Midbrain (tissue), 1 donor: ENCODE measurements at places on chromosomes 2 and 18.

DNA sequence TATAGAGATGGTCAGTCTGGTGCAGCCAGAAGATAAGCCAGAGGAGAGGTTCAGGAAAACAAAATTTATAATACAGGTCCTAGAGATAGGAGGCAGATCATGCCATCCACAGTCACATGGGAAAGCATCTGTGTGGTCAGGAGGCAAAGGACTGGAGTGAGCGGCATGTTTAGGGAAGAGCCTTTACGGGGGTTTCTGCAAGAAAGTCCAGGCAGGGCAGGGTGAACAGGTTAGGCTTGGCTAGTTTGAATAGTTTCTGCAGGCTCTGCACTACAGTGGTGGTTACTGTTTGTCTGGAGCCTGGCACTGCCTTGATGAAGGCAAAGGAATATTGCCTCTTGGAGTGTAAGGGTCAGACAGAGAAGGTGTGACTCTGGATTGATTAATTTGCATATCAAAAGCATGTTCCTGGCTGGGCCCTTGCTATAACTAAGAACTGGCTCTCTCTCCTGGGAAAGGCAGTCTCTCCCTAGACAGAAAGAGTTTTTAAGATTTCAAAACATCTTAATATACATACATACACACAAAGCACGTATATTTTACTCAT lies 1034.7 kb upstream of the CHAC2 start:
- DNase-seq: no peak

GRCh38 chr2:205700331-205701132 lies 18.2 kb downstream of the NRP2 start:
- peak; percentile 52 for DNase-seq

- no peak for DNase-seq
These were observed 93.9 kb downstream of the ACKR3 start for GRCh38 chr2:236663287-236664101.

DNA sequence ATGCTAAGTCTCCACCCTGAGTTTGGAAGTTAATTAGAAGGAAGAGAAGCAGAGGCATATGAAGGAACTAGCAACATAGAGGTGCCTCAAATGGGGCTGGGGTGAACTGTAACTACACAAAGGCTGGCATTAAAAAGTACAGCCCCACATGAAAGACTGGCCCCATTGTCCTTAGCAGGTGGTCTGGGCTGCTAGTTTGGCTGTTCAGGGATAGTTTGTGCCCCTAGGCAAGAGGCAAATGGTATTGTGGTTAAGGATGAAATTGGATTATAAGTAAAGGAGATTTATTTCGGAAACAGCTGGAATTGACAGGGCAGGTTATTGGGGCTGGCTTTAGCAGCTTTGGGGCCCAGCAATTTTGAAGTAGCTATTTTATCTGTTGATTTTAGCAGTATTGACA lies 365.7 kb upstream of the TNP1 start:
- no peak for DNase-seq

DNA sequence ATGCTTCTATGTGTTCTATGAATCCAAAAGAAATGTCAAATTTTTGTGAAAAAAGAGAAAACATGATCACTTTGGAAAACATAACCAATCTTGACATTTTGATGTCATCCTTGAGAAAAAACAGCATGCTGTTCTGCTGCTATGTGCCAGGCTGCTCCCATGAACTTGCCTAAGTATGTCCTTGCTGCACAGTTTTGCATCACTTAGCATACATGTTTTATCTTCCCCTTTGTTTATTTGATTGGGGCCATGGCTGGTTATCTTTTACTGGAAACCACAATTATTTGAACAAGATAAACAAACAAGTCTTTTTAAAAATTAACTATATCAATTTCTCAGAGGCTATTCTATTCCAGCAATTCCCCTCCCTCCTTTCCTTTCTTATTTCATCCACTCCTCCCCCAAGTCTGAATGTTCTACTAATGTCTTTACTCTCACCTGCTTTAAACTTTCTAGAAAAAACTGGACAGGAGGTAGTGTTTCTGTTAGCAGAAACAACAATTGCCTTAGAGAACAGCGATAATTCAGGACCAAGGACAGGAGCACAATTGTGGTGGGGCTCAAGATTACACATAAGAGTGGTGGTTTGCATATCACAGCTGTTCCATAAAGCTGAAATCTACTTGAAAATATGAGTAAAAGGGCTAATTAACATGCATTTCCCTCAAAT lies 6.7 kb downstream of the AOX1 start:
- DNase-seq: no peak

DNA sequence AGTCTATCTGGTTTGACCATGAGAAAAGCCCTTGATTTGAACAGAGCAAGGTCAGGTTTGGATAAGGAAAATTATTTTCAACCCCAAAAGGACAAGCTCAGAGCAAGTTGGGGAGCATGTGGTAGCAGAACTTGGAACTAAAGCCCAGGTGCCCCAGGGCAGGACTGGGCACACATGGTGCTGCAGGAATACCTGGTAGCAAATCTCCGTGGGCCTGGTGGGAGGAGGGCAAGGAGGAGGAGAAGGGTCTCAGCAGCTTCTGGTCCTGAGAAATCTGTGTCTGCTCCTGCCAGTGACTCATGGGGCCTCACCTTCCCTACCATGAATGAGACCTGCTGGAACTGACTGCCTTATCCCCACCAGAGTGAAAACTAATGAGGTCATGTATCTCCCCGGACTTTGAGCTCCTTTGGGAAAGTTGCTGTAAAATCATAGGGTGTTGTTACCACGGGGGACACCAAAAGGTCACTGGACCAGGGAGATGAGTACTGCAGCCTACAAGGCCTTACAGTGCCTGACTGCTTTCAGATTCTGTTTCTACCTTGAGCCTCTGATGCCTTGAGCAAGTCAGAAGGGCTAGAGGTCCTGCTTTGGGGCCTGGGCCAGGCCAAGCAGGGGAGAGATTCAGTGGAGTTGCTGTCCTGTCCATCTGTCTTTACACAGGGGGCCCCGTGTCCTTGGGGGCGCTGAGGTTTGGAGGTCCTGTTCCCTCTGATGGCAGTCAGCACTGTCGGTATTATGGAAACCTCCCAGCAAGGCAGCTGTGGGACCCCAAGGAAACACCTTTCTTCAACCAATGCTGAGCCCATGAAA lies 304.0 kb downstream of the MYCN start:
- DNase-seq: no peak

DNA sequence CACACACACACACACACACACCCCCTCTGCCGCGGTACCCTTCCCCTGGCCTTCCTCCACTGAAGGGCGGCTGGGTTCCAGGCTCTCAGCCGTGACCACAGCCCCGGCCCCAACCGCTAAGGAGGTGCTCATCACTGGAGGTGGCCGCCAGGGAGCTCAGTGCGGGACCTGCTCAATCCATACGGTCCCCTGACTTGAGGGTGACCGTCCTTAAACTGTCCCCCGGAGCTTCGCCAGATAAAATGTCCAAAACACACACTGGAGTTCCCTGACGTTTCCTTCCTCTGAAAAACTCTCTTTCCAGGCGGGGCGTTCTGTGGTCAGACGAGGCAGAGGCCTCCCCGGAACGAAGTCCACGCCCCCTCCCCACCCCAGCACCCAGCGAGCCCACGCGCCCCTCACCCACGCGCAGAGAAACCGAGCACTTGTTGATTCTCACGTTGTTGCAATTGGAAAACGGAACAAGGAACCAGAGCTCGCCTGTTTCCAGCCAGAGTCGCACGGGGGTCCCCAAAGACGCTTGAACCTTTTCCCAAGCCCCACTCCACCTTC lies 1.4 kb downstream of the MBP start:
- DNase-seq: peak; percentile 17
